ENCODE measurements at places on chromosomes 2 and 18.

DNA sequence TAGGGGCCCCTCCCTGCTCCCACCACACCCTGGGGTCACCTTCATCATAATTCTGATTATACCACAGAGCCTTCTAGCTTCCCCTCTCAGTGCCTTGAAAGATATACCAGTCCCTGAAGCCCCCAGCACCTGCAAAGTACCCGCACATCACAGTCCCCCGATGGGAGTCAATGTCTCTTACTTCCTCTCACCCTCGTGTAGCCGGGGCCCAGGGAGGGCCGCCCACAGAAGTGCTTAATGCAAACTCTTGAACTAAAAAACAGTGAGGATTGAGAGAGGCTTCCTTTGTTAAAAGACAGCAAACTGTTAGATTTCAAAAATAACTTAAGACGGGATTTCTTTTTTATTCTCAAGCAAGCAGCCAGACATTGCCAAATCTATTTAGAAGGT is 76.5 kb downstream of the SFXN5 start:
- peak; percentile 36 for DNase-seq

DNA sequence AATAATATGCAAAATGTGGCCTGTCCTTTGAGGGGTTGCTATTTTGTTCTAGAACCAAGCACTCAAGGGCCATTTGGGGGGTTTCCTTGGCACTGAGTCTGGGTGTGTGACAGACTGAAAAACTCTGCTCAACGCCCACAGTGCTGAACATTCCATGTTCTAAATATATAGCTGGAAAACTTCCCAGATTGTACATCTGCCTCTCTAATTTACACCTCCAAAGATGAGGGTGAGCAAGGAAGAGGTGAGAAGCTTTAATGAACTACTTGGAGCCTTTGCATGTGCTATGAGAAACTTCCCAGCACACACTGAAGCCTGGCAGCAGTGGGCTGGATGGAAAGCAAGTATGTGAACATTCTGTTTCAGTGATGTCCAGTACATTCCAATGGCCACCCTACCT is 296.7 kb upstream of the KCNH7 start:
- DNase-seq, result no peak

DNA sequence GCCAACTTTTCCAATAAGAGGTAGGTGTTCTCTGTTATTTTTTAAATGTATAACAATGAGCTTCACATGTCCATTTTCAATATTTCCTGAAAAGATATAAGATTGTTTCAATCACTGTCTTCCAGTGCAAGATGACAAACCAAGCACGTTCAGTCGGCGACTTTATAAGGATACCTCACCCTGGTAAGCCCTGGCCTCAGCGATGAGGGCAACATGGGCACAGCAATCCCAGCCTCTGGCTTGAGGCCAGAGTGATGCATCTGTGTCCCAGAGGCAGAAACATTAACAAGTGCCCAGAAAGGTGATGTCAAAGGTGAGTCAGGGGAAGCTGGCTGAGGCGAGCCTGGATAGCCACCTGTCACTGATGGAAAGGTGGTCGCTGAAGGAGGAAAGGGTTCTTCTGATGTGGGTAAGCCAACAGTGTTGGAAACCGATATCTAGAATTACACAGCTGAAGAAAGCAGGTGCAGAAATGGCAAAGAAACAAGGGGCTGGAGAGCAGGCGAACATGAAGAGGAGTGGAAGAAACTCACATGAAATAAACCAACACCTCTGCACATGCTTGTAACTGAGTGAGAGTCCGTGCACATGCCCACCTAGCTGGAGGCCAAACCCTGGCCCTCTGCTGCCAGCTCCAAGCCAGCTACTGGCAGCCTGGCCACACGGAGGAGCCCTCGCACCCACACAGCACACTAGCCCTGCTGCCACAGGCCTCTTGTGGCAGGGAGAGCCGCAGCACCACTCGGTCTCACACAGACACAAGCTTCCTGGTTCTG is 65.5 kb downstream of the FBXO15 start:
- peak; percentile 80 for DNase-seq

DNA sequence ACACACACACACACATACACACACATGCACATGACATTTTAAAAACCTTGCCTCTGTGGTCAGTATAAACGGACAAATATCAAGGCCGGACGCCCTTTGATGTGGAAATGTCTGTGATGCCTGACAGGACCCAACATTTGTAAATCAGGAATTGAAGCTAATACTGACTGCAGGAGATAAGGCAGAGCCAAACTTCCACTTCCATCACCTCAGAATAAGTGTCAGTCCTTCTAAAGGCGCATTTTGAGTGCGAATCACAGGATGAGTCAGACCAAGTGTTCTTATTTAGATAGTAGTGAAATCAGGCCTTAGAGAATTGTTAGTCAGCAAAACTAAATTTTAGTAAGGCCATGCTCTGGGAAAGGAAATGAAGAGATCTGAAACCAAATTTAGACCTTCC is 211.7 kb upstream of the LRATD1 start:
- no peak for DNase-seq

- DNase-seq, result peak; percentile 61
Measured at GRCh38 chr18:13376298-13376840, 157.8 kb downstream of the LDLRAD4 start.

DNA sequence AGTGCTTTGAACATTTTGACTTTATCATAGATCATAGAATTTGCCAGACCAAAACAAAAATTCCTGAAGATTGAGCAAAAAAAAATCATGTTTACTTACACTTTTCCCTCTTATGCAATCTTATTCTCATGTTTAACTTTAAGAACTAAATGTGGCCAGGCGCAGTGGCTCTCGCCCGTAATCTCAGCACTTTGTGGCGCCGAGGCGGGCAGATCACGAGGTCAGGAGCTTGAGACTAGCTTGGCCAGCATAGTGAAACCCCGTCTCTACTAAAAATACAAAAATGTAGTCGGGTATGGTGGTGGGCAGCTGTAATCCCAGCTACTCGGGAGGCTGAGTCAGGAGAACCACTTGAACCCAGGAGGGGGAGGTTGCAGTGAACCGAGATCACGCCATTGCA is 227.9 kb upstream of the KYNU start:
- no peak for DNase-seq

- no peak for DNase-seq
Measured at GRCh38 chr2:240531038-240531437, 26.8 kb downstream of the ANKMY1 start.

DNA sequence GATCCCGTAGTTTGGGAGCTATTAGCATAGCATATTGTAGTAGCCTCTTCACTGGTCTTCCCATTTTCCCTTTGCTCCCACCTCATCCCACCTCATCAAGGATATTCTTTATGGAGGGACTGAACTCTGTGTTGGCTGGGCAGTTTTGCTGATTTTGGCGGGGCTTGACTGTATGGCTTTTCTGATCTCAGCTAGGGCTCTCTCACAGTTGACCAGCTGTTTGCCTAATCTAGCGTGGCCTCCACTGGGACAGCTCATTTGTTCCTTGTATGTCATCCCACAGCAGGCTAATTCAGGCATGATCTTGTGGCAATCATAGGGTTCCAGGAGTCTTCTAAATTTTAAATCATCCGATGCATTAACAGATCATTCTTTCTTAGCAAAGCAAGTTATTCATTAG is 30.2 kb upstream of the MTX2 start:
- no peak for DNase-seq

- no peak for DNase-seq
Measured at GRCh38 chr2:109168086-109168485, 39.1 kb downstream of the SH3RF3 start.

- no peak for DNase-seq
Measured at GRCh38 chr2:24971286-24971535, 544 bp downstream of the DNAJC27 start.

DNA sequence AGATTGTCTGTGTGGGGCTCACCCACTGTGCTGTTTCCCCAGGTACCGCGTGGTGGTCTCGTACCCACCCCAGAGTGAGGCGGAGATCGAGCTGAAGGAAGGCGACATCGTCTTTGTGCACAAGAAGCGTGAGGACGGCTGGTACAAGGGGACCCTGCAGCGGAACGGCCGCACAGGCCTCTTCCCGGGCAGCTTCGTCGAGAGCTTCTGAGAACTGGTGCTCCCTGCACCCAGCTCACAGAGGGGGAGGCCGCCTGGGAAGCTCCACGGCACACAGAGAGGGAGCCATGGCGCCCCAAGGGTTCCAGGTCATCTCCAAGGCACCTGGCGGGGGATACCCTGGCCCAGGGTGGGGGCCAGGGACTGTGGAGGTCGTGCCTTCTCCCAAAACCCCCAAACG is 112.3 kb downstream of the SEPTIN10 start:
- no peak for DNase-seq

- DNase-seq, result no peak
Measured at GRCh38 chr18:45689396-45689795, 34.6 kb upstream of the SLC14A1 start.

GRCh38 chr2:68357605-68358337 is 7.3 kb upstream of the PLEK start:
- DNase-seq, result peak; percentile 46

DNA sequence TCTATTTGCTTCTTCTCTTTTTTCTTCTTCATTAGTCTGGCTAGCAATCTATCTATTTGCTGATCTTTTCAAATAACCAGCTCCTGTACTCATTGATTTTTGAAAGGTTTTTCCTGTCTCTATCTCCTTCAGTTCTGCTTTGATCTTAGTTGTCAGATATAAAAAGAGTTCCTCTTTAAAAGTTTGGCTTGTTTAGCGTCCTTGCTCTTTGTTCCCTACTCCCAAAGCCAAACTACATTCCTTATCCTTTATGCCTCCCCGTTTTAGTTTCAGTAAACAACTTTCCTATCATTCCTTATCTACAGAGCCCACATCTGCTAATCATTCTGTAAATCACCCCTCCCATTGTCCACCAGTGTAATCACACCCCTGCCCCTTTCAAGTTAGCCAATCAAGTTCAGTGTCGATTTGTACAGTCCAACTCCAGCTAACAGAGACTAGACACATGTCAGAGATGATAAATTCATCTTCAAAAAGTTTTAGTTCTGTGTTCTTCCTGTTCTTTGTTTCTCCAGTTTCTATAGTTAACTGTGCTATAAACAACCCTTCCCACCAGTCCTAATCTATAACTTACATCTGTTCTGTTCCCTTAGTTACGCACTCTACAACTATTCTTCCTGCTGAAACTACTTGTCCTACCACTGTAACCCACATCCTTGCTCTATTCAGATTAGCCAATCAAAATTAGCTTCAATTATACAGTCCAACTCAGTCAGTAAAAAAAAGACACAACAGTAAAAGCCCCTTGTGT is 44.4 kb downstream of the TFPI start:
- no peak for DNase-seq
